ENCODE measurements at places on chromosomes 12 and 14.

- DNase-seq, result no peak
Observed at GRCh38 chr14:31414190-31414833, 6.0 kb downstream of the HEATR5A start.

- no peak for DNase-seq
Observed at GRCh38 chr14:70317969-70318634, 41.4 kb downstream of the COX16 start.

GRCh38 chr12:47207829-47208248, 128.1 kb upstream of the AMIGO2 start:
- DNase-seq, result no peak

DNA sequence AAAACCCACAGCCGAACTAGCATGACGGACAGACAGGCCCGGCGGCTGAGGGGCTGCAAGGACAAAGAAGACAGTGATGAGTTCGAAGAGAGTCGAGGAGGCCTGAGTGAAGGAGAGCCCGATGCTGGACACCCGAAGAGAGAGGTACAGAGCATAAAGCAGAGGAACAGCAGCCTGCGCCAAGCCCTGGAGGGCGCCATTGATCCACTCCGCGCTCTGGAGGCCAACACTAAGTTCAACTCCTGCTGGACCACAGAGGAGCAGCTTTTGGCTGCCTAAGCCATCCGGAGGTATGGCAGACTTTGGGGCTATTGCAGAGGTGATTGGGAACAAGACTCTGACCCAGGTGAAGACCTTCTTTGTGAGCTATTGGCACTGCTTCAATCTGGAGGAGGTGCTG, 7.8 kb upstream of the PLXNC1 start:
- DNase-seq, result no peak

DNA sequence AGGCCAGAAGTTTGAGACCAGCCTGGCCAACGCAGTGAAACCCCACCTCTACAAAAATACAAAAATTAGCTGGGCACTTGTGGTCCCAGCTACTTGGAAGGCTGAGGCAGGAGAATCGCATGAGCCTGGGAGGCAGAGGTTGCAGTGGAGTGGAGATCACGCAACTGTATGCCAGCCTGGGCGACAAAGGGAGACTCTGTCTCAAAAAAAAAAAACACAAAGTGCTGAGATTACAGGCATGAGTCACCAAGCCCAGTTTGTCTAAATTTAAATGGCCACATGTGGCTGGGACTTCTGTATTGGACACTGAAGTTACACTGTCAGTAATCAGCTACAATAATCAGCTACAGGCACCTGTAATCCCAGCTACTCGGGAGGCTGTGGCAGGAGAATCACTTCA, 100.9 kb upstream of the AEBP2 start:
- no peak for DNase-seq

GRCh38 chr14:97253756-97254155, 456.6 kb downstream of the VRK1 start:
- no peak for DNase-seq

- DNase-seq, result no peak
Observed at GRCh38 chr14:95677179-95677835, 8.9 kb upstream of the TCL1B start.
